ENCODE measurements at places on chromosomes 11 and 22.

GRCh38 chr11:6027501-6027900 lies 3.1 kb downstream of the OR56A1 start:
- no peak for DNase-seq

DNA sequence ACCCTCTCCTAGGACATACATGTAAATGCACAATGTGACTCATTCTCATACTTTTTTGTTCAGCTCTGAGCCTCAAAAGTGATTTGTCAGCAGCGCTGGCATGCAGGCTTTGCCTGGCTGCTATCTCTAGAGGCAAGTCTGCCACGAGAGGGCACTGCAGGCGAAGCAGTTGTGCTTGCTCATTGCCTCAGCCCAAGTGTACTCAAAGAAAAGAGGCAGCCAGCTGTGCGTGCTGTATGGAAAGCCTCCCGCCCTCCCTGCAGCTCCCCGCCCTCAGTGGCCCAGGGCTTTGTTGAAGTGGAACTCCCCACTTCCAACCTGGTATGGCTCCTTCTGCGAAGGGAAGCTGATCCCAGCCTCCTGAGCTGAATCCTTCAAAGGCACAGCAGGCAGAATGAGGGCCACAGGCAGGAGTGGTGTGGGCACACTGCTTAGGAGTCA lies 16.3 kb downstream of the SDHAF2 start:
- DNase-seq = peak; percentile 35

DNA sequence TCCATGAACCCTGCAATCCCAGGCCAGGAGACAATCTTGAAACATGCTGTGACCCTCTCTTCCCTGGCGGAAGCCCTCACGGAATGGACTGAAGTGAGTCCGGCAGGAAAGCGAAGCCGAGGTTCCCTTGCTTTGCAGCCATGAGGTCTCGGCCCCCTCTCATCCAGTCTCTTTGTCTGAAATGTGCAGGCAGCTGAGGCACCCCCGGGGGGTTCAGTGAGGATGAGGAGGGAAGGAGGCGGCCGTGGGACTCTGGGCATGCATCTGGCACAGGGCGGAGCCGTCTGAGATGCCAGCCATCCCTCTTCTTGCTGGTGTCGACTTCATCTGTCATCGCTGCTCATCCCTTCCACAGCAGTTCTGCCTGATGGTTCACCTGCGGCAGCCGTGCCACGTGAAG lies 1485.7 kb downstream of the BRD1 start:
- no peak for DNase-seq

DNA sequence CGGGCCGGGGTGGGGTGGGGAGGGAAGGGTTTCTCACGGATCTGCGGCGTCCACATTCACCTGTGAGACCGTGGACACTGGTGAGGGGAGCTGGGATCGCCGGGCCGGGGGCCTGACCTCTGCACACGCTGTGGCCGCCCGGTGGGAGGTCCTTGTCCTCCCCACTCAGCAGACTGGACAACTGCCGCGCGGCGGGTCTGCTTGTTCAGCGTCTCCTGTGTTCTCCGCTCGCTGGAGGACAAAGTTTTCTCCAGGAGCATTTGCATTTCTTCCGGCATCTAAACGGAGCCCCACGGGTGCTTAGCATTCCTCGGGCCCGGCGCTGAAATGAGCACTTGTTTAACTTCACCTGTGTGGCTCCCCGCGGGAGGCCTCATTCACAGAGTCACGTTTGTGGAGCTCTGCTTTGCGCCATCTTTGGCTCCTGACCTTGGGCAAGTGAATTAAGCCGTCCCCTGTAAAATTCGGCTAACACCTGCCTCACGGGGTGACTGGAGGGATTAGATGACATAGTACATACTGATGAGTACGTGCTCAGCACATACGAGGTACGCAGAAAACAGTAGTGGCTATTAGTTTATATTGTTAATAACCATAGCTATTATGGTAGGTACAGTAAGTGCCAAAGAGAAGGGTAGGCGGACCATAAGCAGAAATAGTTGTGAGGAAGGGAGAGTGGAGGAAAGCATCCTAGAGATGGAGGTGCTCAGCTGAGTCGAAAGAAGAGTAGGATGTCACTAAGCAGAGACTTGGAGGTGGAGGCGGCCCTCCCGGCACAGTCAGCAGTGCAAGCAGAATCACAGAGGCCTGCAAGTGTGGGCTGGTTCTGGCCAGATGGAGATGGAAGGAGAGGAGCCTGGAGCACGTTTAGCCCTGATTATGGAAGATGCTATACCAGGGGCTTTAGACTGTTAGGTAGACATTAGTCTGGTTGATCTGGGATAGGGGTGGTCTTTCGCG lies 885 bp downstream of the TRMU start:
- DNase-seq = no peak

GRCh38 chr11:35615921-35616900 lies 2.0 kb upstream of the FJX1 start:
- no peak for DNase-seq

DNA sequence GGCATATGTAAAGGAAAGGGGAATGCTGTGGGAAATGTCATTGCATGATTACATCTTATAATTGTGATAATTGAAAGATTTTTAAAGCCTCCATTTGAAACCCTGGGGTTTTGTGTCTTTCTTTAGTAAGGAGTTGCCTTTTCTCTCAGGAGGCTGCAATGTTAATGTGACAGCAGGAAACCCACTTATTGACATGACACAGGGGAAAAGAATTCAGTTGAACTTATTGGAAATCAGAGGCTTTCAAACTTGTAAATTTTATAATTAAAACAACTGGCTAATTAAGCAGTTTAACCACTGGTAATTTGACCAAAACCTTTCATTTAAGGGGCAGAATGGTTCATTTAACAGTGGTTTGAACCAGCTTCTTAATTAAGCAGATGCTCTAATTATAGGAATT lies 31.2 kb downstream of the MRPL48 start:
- DNase-seq = no peak

- no peak for DNase-seq
Measured at GRCh38 chr11:61059260-61059752, 43.0 kb upstream of the CD5 start.

GRCh38 chr11:121459413-121460017 lies 6.7 kb upstream of the SORL1-AS1 start:
- no peak for DNase-seq

GRCh38 chr22:42929838-42930155 lies 72.7 kb upstream of the ARFGAP3 start:
- no peak for DNase-seq

DNA sequence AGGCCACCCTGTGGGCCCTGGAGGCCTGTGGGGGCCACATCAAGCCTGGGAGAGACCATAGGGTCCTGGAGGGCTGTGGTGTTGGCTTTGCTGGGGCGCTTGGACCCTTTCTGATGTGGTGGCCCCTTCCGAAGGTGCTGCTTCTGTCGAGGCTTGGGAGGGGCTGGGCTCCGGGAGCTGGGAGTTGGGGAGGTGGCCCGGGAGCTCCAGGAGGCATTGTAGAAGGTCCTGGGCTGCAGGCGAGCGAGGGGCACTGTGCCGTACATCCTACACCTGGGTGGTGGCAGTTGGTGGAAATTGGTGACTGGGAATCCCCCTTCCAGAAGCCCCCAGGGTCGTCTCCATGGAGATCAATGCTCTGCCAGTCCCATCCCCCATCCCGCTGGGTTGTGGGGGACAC lies 2.6 kb downstream of the PLA2G3 start:
- no peak for DNase-seq

- DNase-seq = no peak
Measured at GRCh38 chr11:92222701-92223100, 1.9 kb upstream of the FAT3 start.

GRCh38 chr22:24379536-24379935 lies 47.9 kb upstream of the ADORA2A start:
- no peak for DNase-seq

Data from stimulated activated CD8-positive, alpha-beta memory T cell treated with anti-CD3 and anti-CD28 coated beads, Interleukin-4, amount 100 ng/mL, for 1 hour (primary cell).